ENCODE measurements at places on chromosomes 1 and 21.
A peak's percentile ranks its signal among the peaks of the same experiment; 100 is the strongest.

GRCh38 chr1:38133756-38134155, 87.2 kb upstream of the POU3F1 start:
- DNase-seq = no peak

GRCh38 chr1:44810101-44810761, 1.9 kb downstream of the BTBD19 start:
- DNase-seq = no peak

- DNase-seq = no peak
These were observed 216.3 kb upstream of the ADGRL2 start for GRCh38 chr1:81584398-81584797.

DNA sequence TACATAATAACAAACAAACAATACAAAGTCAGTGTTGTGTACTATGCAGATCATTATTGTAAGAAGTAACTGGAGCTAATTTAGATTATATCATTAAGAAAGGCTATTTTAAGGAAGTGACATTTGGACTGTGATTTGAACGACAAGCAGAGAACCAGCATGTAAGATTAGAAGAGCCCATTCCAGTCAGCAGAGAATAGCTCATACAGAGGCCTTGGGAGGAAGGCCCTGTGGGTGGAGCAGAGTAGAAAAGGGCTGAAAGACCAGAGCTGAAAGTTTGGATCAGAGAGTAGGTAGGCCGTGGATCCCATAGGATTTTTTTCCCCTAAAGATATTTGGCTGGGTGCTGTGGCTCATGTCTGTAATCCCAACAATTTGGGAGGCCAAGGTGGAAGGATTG, 190.1 kb downstream of the OMA1 start:
- no peak for DNase-seq

GRCh38 chr21:41031701-41032220, 136.2 kb upstream of the BACE2 start:
- DNase-seq = no peak

- DNase-seq = no peak
These were observed 235.6 kb downstream of the NPHP4 start for GRCh38 chr1:5756434-5757186.

- no peak for DNase-seq
These were observed 279.5 kb upstream of the NFIA start for GRCh38 chr1:60802884-60803283.

DNA sequence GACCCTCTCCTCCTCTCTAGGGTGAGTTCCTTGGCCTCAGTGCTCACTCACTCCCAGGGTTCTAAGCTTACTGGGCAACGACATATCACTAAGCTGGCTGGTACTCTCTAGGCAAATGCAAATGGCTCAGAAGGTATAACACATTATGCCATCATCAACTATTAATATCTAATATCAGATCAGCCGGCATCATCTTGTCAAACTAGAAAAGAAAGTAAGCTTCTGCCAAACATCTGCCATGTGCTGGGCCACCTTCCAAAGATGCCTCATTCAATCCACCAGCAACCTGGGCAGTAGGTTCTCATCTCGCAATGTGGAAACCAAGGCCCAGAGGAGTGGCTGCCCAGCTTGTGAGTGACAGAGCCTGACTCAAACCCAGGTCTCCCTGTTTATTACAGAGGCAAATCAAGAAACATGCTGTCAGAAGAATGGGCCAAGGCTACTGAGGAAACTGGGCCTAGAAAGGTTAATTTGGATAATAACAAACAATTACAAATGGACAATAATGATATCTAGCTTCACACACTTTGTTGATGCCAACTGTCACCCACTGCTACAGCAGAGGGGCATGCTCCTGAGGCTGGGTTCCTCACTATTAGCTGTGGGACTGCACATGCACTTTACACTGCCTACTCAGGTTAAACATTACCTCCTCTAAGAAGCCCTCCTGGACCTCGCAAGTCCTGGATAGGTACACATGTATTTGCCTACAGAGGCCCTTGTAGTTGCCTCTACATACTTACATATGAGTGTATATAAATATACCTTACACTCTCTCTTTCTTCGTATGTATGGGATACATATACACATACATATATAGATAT, 183.3 kb upstream of the JUN start:
- no peak for DNase-seq

GRCh38 chr1:44630116-44630515, 44.2 kb downstream of the TMEM53 start:
- DNase-seq = no peak

GRCh38 chr1:31111290-31111951, 45.9 kb upstream of the PUM1 start:
- no peak for DNase-seq

GRCh38 chr1:164650531-164650930, 91.5 kb downstream of the PBX1 start:
- no peak for DNase-seq

GRCh38 chr1:40844079-40844478, 18.1 kb downstream of the CITED4 start:
- no peak for DNase-seq

- peak; percentile 84 for DNase-seq
These were observed 50.9 kb downstream of the EVA1C start for GRCh38 chr21:32463367-32463766.

GRCh38 chr1:58162952-58163550, 383.5 kb downstream of the OMA1 start:
- peak; percentile 18 for DNase-seq

DNA sequence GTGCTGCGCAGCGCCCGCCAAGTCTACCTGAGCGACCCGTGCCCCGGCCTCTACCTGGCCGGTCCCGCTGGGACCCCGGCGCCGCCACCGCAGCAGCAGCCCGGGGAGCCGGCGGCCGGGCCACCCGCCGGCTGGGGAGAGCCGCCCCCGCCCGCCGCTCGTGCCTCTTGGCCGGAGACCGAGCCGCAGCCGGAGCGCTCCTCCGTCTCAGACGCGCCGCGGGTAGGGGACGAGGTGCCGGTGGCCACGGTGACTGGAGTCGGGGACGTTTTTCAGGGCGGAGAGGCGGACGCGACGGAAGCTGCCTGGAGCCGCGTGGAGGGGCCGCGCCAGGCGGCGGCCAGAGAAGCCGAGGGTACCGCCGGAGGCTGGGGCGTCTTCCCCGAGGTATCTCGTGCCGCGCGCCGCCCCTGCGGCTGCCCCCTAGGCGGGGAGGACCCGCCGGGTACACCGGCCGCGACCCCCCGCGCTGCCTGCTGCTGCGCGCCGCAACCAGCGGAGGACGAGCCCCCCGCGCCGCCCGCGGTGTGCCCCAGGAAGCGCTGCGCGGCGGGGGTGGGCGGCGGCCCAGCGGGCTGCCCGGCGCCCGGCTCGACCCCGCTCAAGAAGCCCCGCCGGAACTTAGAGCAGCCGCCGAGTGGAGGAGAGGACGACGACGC, 646 bp downstream of the IER5 start:
- DNase-seq = no peak

DNA sequence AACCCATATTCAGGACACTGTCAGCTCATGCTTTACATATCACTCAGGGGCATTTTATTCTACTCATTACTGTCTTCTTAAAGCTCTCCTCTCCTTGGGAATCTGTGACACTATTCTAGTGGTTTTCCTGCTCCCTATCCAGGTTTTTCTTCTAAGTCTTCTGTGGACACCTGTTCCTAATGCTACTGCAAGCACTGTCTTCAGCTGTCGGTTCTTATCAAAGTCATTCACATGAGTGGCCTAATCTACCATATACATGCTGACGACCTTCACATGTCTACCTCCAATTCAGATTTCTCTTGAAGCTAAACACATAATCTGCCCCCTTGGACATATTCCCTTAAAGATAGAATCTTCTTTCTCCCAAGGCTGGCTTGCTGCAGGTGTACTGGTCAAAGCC, 39.8 kb upstream of the PRRX1 start:
- DNase-seq = no peak

- no peak for DNase-seq
These were observed 6.4 kb upstream of the EFNA1 start for GRCh38 chr1:155121249-155121648.

GRCh38 chr1:53685272-53686051, 53.5 kb downstream of the GLIS1 start:
- no peak for DNase-seq

GRCh38 chr1:40594187-40594531, 62.7 kb downstream of the ZNF684 start:
- no peak for DNase-seq

GRCh38 chr1:230230273-230230672, 163.2 kb downstream of the GALNT2 start:
- DNase-seq = no peak

- no peak for DNase-seq
These were observed 20.9 kb downstream of the HLCS start for GRCh38 chr21:36945496-36946138.

- DNase-seq = no peak
These were observed 13.9 kb upstream of the WDR26 start for GRCh38 chr1:224448453-224449017.

- no peak for DNase-seq
These were observed 12.9 kb downstream of the DDX20 start for GRCh38 chr1:111768625-111769024.

- DNase-seq = no peak
These were observed 118.3 kb upstream of the USP24 start for GRCh38 chr1:55333461-55333860.

- peak; percentile 42 for DNase-seq
These were observed at the start of gene HPCA for GRCh38 chr1:32886004-32886827. Gene HPCA, plus strand, starts transcription at chr1:32886491. Its CDS starts 2,408 bp downstream, at chr1:32888899.

DNA sequence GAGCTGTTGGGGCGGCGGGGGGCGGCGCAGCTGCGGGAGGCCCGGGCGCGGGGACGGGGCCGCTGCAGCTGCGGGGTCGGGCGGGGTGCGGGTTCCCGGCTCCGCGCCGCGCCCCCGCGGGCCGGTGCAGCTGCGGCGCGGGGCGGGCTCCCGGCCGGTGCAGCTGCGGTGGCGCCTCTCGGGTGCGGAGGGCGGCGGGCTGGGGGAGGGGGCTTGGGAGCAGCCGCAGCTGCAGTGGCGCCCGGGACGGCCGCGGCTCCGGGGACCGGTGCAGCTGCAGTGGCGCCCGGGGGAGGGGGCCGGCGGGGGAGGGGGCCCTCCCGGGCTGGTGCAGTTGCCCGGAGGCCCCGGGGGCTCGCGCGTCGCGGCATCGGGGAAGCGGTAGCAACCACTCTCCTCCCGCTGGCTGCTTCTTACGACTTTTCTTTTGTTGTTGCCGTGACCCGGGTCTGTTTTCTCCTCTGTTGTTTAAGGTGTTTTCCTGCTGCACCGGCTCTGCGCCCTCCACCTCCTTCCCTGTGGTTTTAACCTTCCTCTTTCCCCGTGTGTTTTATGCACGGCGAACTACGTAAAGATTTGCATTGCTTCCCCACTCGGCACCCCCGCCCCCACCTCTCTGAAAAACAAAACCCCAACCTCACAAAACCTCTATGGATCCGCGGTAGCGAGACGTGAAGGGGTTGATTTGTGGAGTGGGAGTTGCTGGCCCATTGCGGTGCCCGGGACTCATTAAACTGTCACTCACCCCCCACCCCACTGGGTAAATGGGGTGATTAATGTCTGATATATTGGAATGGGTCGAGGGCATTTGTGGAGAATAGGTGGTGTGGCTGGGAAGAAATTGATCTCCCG, 1.7 kb upstream of the ZBTB18 start:
- no peak for DNase-seq

DNA sequence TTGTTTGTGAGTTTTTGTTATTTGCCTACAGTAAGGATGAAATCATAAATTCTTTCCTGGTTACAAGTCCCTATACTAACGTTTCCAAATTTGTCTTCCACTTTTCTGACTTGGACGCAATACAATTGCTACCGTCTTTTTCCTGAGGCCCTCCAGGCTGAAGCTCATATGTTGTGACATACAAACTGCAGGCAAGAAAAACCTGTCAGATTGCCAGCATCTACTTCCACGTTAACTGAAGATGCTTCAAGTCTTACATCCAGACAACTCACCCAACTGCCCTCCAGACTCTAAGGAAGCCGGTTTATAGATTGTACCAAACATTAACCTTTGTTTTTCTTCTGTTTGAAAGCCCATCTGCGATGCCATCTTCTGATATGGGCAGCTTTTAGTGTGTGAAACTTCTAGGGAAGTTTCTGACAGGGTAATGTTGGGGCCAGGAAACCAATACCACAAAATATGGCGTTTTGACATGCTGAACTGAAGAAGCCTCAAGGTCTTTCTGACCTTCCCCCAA, 21.4 kb upstream of the RNF11 start:
- DNase-seq = no peak

DNA sequence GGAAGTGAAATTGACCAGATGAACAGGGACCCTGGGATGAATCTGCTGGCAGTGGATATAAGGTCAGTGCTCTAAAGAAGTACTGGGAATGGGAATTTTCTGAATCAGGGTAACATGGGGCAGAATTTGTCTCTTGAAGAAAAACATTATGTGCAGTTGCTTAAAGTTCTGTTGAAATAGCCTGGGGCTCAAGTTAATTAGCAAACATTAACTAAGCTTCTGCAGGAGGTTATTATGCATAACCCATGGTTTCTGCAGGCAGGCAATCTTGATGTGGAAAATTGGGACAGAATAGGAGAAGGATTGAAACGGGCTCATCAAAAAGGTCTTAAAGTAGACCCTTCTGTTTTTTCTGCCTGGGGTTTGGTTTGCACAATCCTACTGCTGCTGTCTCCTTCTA, 14.0 kb downstream of the GSTM5 start:
- DNase-seq = no peak

- DNase-seq = no peak
These were observed 25.7 kb downstream of the LDLRAD1 start for GRCh38 chr1:53992085-53992874.

- DNase-seq = no peak
These were observed 559.6 kb upstream of the ADAMTS5 start for GRCh38 chr21:27526451-27526850.

- DNase-seq = no peak
These were observed 17.8 kb downstream of the COPA start for GRCh38 chr1:160325252-160325651.

- no peak for DNase-seq
These were observed at the start of gene RNF207 for GRCh38 chr1:6205849-6206519. Gene RNF207, plus strand, starts transcription at chr1:6206119. Its CDS starts 417 bp downstream, at chr1:6206536.

- DNase-seq = no peak
These were observed 62.5 kb downstream of the LRIG2 start for GRCh38 chr1:113135460-113135859.

- DNase-seq = no peak
These were observed 61.1 kb downstream of the OPTC start for GRCh38 chr1:203555076-203555475.

DNA sequence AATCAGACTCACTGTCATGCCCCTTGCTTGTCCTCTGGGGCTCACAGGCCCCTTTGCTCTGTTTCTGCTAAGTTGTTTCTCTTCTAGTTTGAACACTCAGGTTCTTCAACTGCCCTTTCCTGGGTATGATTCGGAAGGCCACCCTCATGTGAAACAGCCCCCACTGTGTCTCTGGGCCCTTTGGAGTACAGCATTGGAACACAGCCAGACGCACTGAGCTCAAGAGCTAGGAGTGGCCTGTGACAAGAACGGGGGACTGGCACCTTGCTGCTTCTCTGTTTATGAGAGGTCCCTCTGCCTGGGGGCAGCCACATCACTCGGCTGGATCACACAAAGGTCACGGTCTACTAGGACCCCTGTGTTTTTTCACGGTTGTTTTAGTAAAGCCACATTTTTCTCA, 114.4 kb upstream of the ZC3H12A start:
- no peak for DNase-seq
